ENCODE measurements at places on chromosomes 3 and 15. TPM values are rescaled to one million over a fixed set of nuclear protein-coding genes. Genes with fewer than 3 reads are reported as not detected.

DNA sequence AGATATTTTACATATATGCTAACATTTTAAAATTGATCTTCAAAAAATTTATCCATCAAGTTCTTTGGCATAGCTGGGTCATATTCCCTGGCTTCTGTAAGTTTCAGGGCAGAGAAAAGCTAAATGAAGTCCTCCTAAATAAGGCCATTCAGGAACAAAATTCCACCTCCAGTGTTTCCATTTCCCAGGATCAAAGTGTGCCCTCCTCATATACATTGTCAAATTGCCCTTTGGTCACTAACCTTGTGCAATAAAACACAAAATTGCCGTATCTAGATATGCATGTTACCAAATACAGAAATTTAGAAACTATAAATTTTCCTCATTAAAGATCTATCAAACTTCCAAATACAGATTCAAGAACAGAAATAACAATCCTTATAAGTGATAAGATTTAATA lies 10.6 kb downstream of the CEP152 start:
- DNase-seq: no peak

DNA sequence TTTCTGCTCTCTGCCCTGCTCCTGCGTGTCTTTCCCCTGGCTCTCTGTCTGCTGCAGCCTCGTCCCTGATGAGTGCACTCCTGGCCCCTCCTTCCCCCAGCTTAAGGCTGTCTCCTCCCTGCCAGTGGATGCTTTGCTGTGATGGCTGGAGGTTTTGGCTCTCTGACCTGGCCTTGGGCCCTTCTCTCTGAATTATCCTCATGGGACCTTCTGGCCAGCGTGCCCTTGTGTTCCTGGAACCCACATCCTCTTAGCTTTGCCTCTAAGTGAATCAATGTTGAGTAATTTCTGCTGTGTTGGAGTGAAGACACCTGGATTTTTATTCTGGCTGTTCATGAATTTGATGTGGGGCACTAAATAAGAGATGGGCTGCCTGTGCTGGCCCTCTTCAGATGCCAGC lies 9.8 kb upstream of the TNFAIP8L3 start:
- peak; percentile 62 for DNase-seq

GOLGA6A gene
- total RNA-seq: not detected

TMEM40 gene
- not detected for total RNA-seq

SYNPR gene
- total RNA-seq: not detected

Measured in tibial nerve (tissue), 4 donors.